ENCODE measurements at places on chromosomes 11 and 22.
A peak's percentile ranks its signal among the peaks of the same experiment; 100 is the strongest.

DNA sequence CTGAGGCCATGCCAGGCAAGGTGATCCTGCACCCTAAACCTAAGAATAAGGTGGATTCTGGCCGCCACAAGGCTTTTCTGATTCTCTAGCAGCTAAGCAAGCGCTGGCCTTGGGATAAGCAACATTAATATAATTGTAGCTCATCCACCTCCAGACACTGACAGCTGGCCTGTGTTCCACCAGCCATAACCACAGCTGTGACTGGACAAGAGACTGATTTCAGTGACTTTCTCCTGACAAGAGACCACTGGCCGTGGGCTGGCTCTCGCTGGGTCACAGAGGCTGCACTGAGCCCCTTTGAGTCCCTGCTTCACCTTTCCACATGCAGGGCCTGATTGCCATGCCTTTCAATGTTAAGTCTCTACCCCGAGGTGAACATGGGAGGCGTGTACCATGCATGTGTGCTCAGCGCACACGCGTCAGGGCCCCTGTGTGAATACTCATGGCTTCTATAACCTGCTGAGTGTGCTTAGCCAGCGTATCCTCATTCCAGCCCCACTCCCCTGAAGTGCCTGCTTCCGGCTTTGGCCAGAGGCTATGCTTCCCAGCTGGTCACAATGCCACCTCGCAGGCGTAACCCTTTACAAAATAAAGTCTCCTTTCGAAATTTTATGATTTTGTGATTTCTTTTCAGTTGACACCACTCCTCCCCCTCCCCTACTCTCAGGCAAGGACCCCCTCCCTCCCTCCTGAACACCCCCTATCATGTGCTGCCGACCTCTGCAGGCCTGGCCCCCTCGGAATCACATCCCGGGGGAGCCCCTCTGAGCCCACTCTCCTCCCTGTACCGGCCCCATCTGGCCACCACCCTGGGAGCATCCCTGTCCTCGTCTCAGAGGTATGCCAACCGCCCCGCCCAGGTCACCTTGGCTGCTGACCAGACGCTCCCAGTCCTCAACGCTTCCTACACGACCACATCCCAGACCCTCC is 128.1 kb downstream of the CTTN start:
- DNase-seq = no peak

DNA sequence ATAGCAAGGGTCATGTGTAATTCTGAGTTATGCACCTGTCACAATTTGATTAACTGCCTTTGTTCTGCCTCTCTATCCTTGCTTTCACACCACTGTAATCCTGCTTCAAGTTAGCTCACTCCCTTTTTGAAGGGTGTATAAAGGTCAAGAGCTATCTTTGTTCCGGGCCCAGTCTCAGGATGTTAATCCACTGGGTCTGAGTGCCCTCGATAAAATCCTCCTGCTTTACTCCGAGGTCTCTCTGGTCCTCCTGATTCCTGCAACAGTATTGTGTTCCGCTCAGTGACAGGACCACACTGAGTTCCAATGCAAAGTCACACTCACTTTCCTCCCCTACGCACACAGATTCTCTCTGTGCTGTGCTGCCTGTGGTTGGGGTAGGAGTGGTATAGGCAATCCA is 186.5 kb downstream of the DYNC2H1 start:
- no peak for DNase-seq

- peak; percentile 92 for DNase-seq
Observed at GRCh38 chr11:69674886-69675714, at the start of gene LTO1. TSS of gene LTO1 (minus strand) at chr11:69675353. CDS start at chr11:69675239, 114 bp downstream.

- no peak for DNase-seq
Observed at GRCh38 chr11:3982431-3982830, 112.2 kb upstream of the RRM1 start.

- no peak for DNase-seq
Observed at GRCh38 chr11:71580057-71581003, 2.3 kb downstream of the KRTAP5-11 start.

DNA sequence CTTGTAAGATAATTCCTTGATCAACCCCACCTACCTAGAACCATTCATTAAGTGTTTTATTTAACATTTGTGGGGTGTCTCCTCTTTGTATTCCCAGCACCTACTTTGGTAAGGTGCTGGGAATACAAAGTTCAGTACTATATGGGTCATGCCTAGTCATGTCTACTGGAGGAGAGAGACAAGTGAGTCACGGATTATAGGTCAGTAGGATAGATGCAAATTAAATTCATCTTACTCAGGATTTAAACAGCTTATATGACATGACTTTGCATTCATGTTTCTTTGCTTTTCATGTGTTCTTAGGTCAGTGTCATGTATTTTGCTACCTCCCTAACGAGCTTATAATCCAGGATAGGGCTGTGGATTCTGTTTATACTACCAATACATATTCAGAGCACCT is 3.4 kb upstream of the FADS1 start:
- DNase-seq = no peak

DNA sequence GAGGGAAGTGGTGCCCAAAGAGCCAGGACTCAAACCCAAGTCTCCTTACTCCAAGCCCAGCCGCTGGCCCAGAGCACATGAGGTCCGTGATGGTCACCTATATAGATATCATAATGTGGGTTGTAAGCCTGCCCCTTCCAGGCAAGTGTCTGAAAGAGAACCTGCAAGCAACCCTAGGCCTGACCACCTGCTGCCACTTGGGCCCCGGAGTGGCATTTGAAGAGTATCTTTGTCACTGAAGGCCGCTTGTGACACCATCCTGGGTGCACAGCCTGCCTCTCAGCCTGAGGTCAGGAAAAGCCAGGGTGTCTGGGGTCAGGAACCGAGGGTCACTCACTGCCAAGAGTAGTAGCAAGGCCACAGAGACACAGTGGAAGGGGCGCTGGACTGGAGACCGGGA is 32.4 kb downstream of the OTOG start:
- DNase-seq = no peak

DNA sequence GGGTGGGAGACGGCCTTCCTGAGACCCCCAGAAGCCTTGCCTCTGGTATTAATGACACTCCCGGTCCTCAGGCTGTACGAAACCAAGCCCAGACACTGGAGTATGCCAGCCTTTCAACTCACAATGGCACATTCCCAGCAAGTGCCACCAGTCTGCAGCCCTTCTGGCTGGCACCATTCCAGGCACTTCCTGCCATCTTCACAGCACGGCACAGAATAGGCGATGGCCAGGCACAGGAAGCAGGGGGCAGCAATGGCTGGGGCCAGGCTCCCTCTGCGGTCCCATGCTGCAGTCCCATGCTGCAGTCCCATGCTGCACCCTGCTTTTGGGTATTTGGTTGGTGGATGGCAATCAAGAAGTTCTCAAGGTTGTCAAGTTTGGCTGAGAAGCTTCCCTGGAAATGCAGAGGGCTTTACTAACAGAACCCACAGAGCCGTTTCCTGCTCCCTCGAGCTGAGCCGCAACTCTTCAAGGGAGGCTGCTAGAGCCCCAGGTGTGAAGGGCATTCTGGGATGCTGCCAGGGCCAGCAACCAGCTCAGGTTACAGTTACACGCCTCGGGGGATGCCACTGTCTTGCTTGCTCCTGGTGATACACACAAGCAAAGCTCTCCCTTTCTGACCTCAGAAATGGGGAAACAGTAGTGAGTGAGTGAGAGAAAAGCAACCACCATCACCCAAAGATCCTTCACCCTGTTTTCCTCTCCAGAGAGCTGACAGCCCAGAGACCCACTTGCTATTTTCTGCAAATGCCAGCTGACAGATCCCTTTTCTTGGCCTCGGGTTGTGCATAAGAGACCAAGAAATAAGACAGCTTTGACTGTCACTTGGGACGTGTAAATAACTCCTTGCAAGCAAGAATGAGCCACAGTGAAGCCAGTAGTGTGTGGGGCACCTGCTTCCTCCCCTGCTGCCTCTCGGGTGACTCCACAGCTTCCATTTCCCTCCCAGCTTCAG is 23.9 kb downstream of the LRFN4 start:
- no peak for DNase-seq
